ENCODE measurements at places on chromosomes 11 and 22. TPM values are rescaled to one million over a fixed set of nuclear protein-coding genes. Genes with fewer than 3 reads are reported as not detected.

GRCh38 chr11:106585061-106585460 is 433.2 kb downstream of the GUCY1A2 start:
- DNase-seq: no peak

DNA sequence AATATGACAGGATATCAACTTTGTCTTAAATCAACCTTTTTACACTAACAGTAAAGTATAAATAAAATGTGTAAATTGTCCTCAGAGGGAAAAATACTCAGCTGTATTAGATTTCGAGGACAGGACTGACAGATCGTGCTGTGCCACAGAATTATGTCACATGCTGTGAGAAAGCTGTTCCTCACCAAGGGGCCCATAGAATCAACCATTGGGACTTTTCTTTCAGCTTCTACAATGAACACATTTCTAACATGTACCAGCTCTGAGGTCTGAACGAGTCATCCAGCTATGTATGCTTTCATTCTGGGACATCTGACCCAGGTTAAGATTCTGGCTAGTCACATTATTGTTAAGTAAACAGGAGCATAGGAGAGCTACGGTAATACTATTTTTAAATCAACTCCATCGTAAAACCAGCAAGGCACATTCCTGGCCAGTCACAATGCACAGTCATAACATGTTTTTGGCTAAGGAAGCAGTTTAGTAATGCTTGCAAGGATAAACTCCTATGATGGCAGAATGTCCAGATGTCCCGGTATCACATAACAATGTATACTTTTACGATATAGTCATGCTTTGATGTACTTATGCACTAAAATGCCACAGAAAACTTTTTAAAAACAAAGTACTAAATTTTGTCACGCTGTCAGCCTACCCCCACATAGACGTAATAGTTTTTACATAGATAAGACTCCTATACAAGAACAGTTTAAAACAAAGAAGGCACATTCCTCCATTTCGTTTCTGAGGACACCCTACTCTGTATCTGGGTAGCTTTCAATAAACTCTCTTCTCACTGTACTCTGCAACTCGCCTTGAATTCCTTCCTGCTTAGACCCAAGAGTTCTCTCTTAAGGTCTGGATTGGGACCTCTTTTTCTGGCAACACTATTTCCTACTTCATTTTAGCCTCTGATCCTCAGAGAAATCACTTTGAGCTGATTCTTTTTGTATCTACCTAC is 27.4 kb downstream of the ZNF214 start:
- DNase-seq: no peak

GRCh38 chr22:28379951-28380350 is 299.7 kb downstream of the TTC28 start:
- DNase-seq: no peak

DNA sequence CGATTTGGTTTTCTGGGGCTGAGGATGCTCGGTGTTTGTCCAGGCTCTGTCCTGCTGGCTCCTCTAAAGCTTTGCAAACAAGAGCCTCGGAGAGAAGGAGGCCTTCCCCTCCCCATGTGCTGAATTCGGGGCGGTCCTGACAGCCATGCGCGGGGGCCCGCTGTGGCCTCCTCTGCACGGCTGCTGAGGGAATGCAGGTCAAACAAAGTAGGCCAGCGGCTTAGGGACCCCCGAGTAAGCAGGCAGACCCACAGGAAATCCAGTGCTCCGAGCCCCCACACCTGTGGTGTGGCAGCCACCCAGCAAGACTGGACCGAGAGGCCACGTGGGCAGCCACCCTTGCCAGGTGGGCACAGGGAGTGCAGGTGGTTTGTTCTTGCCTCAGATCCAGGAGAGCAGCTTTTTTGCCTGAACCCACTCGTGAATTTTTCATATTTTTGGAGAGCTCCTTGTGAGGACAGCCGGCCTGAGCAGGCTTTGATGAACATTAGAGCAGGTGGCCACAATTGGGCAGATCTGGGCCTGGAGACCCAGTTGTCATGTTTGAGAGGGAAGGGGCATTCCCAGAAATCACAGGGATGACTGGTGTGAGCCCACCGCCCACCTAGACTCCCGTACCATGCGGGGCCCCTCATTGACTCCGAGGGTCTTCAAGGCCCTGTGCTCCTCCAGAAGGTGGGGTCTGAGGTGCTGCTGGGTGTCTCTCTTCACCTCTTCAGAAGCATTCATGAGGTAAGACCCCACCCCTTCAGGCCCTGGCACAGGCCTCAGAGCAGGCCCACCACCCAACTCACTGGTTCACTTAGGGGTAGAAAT is 43.0 kb upstream of the KCNQ1OT1 start:
- no peak for DNase-seq

DNA sequence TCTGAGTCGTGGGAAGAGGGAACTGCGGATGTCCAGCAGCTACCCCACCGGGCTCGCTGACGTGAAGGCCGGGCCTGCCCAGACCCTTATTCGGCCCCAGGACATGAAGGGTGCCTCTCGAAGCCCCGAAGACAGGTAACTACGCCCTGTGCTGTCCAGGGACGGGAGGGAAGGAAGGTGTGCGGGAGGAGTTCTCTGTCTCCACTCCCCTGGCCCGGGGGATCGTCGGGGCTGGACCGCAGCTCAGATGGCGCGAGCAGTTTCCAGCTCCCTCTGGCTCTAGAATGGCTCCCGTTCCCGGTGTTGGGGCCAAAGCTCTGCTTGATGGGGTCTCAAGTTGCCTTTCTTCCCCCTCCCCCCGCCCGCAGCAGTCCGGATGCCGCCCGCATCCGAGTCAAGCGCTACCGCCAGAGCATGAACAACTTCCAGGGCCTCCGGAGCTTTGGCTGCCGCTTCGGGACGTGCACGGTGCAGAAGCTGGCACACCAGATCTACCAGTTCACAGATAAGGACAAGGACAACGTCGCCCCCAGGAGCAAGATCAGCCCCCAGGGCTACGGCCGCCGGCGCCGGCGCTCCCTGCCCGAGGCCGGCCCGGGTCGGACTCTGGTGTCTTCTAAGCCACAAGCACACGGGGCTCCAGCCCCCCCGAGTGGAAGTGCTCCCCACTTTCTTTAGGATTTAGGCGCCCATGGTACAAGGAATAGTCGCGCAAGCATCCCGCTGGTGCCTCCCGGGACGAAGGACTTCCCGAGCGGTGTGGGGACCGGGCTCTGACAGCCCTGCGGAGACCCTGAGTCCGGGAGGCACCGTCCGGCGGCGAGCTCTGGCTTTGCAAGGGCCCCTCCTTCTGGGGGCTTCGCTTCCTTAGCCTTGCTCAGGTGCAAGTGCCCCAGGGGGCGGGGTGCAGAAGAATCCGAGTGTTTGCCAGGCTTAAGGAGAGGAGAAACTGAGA is 1.4 kb downstream of the ADM start:
- DNase-seq: no peak

MPEG1 gene
- total RNA-seq: 0.60 TPM

GRCh38 chr11:98455500-98456307 is 565.0 kb upstream of the CNTN5 start:
- no peak for DNase-seq

DNA sequence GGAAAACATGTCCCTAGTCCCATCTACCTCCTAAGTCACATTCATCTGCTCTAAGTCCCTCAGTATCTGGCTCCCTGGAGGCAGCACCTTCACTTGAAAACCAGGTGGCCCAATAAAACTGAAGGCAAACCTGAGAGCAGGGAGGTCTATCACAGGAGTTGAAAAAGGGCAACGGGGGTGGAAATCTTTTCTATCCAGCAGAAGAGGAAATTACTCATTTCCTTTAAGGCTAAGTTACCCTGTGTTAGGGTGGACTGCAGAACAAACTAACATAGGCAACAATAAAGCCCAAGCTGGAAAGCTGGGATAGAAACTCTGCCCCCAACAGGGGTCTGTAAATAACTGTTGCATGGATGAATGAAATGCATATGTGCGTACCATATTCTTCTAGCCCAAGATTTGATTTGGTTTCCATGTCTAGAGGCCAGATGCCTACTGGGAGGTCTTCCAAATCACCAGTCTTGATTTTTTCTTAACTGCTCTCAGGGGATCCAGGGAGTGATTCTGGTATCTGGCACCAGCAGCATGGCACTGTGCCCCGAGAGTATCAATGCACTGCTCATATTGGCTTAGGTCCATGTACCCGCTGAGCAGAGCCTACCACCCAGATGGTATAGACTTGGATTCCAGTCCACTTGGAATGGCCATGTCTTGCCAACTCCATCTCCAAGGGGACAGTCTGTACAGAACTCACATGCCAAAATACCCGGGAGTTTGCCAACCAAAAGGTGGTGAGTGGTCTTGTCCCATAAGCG is 350.0 kb upstream of the NCAM1 start:
- no peak for DNase-seq

MMP13 gene
- not detected for total RNA-seq

DNA sequence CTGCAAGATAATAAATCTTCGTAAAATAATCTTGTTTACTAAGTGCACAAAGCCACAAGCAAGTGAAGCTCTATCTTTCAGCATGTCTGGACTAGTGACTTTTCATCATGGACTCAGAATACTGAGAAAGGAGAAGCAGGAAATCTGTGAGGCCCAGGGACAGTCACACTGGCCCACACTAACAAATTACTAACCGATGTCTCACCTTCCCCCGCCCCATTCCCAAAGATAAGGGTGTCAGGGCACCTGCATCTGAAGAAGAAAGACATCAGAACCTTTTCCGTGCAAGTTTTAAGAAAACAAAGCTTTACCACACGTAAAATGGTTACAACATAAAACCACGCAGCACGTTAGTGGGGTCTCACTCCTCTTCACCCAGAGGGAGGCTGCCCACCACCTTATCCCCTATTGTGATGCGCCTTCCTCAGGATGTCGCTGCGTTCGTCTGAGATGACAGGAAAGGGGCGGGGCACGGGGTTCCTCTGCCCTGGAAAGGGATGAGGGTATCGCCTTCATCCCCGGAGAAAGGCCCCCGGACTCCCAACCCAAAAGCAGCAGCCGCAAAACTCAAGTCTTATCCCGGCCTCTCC is 616 bp downstream of the BTBD10 start:
- no peak for DNase-seq

DNA sequence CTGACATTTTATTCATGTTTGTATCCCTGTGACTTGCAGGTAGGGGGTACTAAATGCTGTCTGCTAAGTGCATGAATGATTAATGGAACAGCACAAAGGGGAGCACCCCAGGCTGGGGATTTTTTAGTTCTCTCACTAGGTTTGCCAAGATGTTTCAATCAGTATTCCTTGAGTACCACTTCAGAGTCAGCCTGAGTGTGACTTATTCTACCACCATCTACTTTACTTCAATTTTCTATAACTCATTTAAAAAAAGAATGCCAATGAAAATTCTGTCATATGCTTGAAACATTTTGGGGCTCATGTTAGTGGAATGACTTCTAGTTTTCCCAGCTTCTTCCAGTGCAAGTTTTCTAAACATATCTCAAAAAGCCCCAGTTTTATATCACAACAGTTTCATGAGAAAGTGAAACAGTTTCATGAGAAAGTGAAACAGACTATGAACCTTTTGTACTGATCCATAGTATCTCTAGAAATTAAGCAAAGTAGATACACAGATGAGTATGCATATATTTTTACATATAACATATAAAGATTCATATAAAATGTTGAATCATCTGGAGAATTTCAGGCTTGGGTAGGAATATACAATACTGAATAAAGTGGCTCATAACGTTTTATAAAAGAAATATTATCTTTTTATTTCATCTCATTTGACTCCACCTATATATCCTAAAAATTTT is 252.4 kb downstream of the GRM5 start:
- DNase-seq: no peak

DNA sequence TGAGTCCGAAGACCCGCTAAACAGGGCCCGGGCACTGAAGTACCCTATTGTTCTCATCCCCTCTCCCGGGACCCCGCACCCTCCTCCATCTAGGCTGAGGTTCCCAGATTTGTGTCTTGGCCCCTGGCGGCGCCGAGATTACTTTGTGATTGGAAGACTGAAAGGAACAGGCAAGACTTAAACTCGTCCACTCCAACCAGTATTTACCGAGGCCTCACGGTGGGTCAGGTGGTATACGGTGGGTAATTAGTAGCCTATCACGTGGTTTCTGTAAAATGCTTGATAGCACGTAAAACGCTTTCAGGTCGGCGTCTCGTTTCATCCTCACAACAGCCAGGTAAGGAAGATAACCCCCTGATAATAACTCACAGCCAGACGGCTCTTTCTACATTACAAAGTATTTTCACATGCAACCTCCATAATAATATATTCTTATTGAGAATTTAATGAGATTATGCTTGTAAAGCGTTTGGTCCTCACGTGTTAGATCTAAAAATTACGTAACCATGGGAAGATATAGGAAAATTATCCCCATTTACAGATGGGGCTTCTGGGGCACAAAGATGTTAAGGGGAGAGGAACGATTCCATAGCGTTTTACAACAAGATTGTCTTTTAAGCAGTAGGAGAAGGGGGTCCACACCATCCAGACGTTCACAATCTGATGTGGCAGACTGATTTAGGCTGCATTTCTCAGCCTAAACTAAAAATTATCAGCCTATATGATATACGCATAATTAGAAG is 642 bp upstream of the PIK3C2A start:
- peak; percentile 51 for DNase-seq

- DNase-seq: no peak
These were observed 60.5 kb downstream of the METTL15 start for GRCh38 chr11:28168718-28169117.

PATE2 gene
- 1.4 TPM for total RNA-seq

DNA sequence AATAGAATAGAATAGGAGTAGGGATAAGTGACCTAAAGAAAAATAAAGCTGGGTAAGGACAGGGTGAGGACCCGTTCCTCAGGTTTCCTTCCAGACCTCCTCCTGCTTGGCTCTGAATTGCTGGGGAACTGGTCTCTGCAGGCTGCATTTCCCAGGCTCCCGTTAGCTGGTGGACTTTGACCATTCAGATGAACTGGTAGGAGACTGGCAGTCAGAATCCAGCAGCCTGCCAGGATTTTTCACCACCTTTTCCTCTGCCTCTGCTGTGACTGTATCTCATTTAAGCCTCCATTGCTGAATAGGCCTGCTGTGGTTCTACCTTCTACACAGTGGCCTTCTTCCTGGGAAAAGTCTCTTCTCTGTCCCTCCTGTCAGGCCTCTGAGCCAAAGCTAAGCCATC is 24.6 kb upstream of the SMPD1 start:
- no peak for DNase-seq

DEFB131B gene
- not detected for total RNA-seq

KRTAP5-10 gene
- not detected for total RNA-seq

PELI3 gene
- 73.0 TPM for total RNA-seq

DNA sequence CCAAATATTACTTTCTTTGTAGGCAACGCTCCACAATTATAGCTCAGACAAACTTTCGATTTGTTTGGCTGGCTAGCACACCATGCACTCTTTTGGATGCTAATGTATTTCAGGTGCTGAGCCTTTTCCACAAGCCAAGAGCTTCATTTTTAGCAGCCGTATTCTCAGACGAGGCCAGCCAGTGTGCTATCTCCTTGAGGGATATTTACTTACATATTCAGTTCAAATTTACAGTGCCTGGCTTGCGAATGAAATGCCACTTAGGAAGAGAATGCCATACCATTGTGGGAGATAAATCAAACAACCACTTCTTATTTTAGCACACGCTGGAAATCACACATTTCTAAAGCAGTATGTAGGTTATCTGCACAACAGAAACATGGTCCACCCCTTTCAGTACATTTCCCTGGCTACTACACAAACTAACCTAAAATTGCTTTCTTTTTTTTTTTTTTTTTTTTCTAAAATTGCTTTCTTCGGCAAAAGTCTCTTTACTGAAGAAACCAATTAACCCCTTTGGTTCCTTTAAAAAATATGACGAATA is 236.9 kb downstream of the CADM1 start:
- no peak for DNase-seq

MMP8 gene
- 3.1 TPM for total RNA-seq

GRCh38 chr11:115324581-115325432 is 179.4 kb downstream of the CADM1 start:
- no peak for DNase-seq

GRCh38 chr22:31919730-31920129 is 24.6 kb upstream of the YWHAH start:
- no peak for DNase-seq

OR52N4 gene
- not detected for total RNA-seq
